ENCODE measurements at places on chromosomes 12 and 14.

- DNase-seq: no peak
Observed at GRCh38 chr12:89236237-89236636, 116.1 kb downstream of the DUSP6 start.

- no peak for DNase-seq
Observed at GRCh38 chr12:112887550-112887949, 19.2 kb upstream of the OAS1 start.

GRCh38 chr14:95493503-95493902 is 22.9 kb downstream of the SYNE3 start:
- DNase-seq: no peak

DNA sequence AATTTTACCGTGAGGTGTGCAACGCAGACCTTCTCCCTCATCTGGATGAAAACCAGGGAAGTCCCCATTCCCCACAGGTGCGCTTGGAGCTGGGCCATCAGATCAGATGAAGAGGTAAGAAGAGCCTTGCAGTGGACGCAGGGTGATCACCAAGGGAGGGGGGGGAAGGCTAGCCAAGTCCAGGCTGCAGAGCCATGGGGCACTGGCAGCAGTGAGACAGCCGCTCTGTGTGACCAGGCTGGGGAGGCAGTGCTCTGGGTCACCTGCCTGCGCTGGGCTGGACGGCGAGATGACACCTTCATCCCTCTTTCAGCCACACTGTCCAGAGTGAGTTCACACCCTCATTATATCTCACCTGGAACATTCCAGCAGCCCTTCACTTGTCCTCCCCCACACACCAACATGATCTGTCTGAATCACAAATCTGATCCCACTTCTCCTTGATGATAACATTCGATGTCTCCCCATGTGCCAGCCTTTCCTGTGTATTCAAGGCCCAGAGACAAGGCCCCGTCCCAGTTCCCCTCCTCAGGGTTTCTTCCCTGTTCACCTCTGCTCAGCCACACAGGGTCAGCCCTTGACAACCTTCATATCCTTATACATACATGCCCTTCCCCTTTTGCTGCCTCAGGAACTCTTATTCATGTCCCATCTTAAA is 65.9 kb upstream of the VASH1 start:
- DNase-seq: no peak

- no peak for DNase-seq
Observed at GRCh38 chr12:54650409-54650808, 2.2 kb upstream of the DCD start.

DNA sequence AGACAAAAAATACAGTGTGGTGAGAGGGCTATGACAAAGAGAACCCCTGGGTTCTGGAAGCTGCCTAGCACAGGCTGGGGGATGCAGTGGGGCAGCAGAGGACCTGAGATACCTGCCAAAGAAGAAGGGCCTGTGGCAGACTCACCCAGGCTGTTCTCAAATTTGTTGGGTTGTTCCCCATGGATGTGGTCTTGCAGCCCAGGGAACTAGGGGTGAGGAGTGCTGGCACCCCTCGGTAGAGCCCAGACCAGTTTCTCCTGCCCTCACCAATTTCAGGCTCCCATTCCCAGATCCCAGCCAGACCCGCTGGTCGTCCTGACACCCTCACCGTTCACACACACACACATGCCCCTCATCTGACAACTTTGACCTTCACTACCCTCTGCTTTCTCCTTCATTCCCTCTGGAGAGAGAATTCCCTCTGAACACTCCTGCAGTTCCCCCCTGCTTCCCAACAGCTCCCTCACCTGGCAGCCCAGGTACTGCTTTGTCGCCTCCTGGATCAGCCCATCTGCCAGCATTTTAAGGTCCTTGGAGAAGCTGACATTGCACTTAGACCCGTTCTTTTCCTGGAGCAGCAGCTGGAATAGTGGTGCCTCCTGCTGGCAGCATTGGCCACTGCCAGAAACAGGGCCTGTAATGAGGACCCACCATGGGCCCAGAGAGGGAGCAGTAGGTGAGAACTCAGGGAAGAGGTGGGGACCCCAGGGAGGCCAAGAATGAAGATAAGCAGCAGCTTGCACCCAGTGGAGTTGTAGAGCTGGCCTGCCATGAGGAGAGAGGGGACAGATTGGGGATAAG is 5.9 kb upstream of the GDF11 start:
- peak; percentile 30 for DNase-seq

DNA sequence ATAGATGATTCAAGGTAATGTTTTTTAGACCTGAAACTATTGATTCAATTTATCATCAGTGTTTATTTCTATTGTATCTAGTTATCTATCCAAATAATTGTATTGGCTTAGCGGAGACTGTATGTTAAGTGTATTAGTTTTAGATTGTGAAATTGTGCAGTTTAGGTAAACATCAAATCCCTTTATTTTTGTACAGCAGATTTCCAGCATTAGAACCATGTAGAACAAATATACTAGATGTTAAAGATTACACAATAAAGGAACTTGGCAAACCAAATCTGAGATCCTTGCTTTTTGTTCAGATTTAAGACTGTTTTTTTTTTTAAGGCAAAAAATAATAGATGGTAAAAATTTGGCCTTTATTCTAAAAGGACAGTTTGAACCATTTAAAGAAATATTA is 39.3 kb downstream of the PPM1A start:
- no peak for DNase-seq

- DNase-seq: no peak
Observed at GRCh38 chr14:83899706-83900105, 1630.2 kb upstream of the FLRT2 start.

GRCh38 chr12:122859303-122860039 is 24.2 kb downstream of the HIP1R start:
- no peak for DNase-seq

GRCh38 chr12:5511644-5512600 is 80.0 kb downstream of the NTF3 start:
- no peak for DNase-seq

DNA sequence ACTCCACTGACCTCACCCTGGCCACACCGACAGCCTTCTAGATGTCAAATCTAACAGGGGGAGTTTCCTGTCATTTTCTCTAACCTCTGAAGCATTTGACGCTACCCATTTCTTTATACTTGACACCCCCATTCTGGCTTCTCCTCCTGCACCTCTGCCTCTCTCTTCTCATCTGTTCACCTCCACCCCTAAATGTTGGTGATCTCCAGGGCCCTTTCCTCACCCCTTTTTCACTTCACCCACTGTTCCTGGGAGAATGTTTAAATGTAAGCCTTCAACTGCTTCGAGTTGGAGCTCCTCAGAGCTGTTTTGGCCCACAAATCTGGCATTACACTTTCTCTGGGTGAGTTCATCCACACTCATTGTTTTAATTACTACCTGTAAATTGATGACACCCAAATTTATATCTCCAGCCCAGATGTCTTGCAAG is 452 bp upstream of the RABGGTA start:
- DNase-seq: no peak

GRCh38 chr12:46480724-46481123 is 108.2 kb upstream of the SLC38A2 start:
- no peak for DNase-seq

GRCh38 chr12:14853961-14854360 is 10.6 kb upstream of the ART4 start:
- no peak for DNase-seq

GRCh38 chr12:40203060-40203430 is 21.8 kb upstream of the LRRK2 start:
- DNase-seq: no peak

DNA sequence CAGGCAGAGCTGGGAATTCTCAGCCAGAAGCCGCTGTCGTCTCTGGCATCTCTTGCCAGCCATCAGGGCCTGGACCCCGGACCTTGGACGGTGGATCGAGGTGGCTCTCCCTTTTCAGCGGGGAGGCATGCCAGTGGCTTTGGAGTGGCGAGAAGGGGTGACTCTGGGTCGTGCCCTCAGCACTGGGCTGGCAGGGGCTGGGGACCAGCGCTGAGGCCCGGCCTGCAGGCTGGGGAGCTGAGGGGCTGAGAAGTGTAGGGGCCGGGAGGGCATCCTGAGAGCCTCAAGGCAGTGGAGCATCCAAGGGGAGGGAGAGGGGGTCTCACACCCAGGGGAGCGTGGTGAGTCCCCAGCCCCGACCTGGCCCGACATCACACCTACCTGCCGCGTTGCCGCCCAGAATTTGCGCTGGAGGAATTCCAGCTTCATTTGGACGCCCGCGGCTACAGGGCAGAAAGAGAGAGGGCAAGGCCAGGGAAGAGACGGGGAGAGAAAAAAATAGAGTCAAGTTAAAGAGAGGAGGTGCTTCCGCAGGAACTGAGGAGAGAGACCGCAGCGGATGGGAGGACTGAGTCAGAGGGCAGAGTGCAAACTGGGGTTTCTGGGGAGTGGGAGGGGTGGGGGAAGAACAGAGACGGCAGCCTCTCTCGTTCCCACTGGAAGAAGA is 9.0 kb upstream of the LRTM2 start:
- DNase-seq: peak; percentile 31

- DNase-seq: no peak
Observed at GRCh38 chr12:94641283-94641682, 9.1 kb downstream of the TMCC3 start.

GRCh38 chr12:44433659-44434058 is 442.5 kb downstream of the NELL2 start:
- no peak for DNase-seq

GRCh38 chr14:105390849-105391500 is 7.4 kb upstream of the TEX22 start:
- DNase-seq: no peak

DNA sequence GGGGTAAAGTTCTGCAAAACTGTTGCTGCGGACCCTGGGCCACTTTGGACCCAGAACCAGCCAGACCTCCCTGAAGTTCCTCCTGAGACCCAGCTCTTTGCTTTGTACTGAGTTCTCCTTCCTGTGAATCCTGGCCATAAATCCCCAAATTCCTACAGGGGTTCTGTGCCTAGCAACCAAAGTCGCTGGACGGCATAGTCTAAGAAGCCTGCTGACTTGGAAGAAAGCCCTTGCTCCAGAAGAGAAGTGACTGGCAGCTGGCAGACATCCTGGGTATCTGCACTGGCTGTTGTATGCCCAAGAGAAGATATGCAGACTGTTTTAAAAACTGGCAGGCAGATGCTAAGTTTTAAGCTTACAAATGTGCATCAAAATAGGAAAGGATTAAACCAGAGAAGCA is 99.9 kb upstream of the SLC24A4 start:
- DNase-seq: no peak

DNA sequence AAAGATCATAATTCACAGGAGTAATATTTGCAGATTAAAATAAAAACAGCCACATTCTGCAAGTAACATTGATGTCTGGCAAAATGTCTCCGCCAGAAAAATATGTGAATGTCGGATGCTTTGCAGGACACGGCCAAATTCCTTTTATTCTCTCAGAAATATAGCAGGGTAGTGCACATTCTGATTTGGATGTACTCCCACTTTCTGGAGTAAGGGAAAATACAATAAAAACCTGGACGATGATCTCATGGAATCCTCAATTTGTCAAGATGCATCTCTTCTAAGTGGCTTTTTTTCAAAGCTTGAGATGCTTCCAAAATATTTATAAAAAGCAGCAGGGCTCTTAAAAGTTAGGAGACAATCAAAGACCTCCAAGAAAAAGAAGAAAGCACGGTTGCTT is 133.3 kb downstream of the TBX5 start:
- no peak for DNase-seq

DNA sequence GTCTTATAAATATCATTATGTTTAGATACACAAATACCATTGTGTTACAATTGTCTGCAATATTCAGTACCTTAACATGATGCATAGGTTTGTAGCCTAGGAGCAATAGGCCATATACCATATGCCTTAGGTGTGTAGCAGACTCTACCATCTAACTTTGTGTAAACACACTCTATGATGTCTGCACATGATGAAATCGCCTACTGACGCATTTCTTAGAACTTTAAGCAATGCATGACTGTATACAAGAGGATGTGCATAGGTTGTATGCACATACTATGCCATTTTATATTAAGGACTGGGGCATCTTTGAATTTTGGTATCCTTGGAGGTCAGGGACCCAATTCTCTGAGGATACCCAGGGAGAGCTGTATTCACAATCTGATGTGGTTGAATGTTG is 10.1 kb upstream of the BTG1 start:
- no peak for DNase-seq

DNA sequence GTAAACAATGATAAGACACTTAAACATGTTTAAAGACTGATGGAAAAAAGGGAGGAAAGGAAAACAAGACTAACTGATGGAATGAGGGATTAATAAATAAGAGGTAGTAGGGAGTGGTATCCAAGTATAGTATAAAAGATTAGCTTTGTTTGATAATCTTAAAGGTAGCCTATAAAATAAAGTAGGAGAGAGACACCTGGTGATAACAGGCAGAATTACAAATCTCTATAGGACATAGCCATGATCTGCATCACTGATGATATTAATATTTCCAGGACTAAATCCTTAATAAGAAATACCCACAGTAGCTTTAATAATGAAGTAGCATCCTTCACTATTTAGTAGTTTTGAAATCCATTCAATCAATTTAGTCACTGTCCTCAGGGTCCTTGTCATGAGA is 30.4 kb downstream of the DLGAP5 start:
- no peak for DNase-seq

DNA sequence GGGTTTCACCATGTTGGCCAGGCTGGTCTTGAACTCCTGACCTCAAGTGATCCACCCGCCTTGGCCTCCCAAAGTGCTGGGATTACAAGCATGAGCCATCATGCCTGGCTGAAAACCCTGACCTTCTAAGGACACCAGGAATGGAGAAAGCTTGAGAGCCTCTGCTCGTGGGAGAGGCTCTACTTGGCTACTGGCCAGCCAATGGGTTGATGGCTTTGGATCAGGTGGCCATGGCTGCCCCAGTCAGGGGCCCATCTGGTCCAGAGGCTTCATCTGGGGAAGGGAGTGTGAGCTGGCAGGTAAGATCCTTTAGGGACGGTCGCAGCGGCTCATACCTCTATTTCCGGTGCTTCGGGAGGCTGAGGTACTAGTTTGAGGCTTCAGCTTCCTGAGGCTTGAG is 42.5 kb upstream of the PPP1CC start:
- no peak for DNase-seq

DNA sequence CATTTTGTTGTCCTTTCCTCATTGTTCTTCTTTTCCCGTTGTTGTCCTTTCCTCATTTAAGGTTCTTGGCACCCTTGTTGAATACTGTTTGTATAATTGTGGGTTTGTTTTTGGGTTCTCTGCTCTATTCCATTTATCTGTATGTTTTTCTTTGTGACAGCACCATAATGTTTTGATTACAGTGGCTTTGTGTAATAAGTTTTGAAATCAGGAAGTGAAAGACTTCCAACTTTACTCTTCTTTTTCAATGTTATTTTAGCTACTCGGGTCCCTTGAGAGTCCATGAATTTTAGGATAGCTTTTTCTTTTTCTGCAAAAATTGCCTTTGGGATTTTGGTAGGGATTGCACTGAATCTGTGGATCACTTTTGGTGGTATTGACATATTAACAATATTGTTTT is 28.1 kb downstream of the ETNK1 start:
- no peak for DNase-seq

- no peak for DNase-seq
Observed at GRCh38 chr12:11732023-11732422, 82.5 kb downstream of the ETV6 start.

GRCh38 chr12:70823182-70823976 is 97.2 kb downstream of the PTPRR start:
- DNase-seq: no peak

DNA sequence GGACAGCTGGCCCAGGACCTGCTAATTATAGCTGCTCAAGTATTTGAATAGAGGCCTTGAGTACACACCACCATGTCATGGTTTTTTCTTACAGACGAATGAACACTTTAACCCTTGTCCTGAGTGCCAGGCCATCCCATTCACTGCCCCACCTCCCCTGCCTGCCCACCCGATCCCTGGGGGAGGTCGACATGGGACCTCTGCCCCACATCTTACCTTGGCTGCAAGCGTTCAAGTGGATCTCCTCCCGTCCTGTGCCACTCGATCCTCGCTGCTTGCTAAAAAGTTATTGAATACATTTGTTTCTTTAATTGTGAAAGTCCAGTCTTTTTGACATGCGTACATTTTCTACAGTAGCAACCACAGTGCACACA is 10.3 kb downstream of the RTL1 start:
- no peak for DNase-seq
